ENCODE measurements at places on chromosomes 11 and 22. TPM values are rescaled to one million over a fixed set of nuclear protein-coding genes. Genes with fewer than 3 reads are reported as not detected.
A peak's percentile ranks its signal among the peaks of the same experiment; 100 is the strongest.

The OOSP3 gene
- not detected for total RNA-seq

The NECTIN1 gene
- total RNA-seq: 9.7 TPM

The CABP4 gene
- not detected for total RNA-seq

The TEX12 gene
- not detected for total RNA-seq

The SCUBE1 gene
- 0.07 TPM for total RNA-seq

The CASP5 gene
- not detected for total RNA-seq

The FGF3 gene
- not detected for total RNA-seq

DNA sequence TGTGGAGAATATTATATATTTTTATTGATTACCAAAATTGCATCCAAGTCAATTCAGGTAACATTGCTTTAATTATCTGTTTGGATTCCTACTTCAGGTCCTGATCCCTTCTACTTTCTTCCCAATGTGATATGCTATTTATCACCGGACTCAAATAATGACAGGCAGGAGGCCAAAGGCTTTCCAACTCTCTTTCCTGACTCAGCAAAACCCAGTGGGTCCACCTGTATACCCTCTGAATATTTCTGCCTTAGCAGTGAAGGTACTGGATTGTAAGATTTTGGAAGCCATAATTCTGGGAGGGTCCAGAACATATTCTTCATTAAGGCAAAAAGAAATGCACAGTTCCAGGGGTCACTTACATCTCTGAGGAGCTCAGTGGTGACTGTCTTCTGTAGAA is 260.2 kb upstream of the UBASH3B start:
- H3K27me3 ChIP-seq: no peaks in the 10 kb centered on the region
- H3K27ac ChIP-seq: no peak overlapping the region
- H3K4me3 ChIP-seq: no peak overlapping the region
- peaks cover 6% of the 10 kb centered on the region for H3K4me1 ChIP-seq

GRCh38 chr22:49717322-49717919 is 110.3 kb downstream of the BRD1 start:
- H3K4me1 ChIP-seq: no peaks in the 10 kb centered on the region
- no peak overlapping the region for H3K27ac ChIP-seq
- no peak overlapping the region for H3K4me3 ChIP-seq
- no peak for DNase-seq
- H3K36me3 ChIP-seq: no peaks in the 10 kb centered on the region

DNA sequence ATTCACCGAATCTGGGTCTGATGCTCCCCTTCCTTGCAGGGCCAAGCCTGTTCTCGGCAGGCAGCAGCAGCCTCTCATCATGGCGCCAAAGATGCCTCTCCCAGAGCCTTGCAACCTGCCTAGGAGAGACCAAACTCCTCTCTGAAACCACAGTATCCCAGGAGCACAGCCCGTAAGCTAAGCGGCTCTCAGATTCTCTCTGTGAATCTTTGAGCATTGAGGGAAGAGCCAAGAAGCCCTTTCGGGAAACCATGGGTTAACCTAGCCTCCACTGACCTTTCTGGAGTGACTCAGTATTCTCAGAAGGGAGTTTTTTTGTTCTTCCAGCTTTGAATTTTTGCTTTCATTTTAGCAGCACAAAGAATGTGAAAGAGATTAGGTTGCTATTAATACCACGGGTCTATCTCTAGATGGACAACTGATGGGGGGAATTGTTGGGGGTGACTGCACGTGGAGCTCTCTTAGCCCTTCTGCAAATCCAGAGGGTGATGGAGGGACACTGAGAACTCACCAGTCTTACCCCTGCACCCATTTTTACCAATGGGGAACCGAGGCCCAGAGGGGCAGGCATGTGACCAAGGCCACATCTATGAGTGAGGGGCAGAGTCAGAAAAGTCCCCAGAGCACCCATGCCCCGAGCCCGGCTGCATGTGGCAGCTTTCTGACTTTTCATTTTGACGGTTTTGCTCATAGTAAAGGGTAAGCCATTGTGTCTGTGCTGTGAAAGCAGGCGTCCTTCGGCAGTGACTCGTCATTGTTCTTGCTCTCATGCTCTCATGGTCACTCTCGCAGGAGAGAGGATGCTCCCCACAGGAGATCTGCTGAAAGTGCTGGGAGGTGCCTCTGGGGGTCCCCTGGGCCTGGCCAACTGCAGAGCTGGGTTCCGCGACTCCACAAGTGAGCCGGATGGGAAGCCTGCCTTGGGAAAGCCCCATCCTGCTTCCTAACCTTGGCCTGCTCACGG is 36.0 kb downstream of the IRAG1 start:
- peak overlapping the region; percentile 99 for H3K27ac ChIP-seq
- DNase-seq: no peak
- peak overlapping the region; percentile 44 for H3K4me3 ChIP-seq
- H3K27me3 ChIP-seq: no peaks in the 10 kb centered on the region

GRCh38 chr11:15977116-15977515 is 379.2 kb downstream of the SOX6 start:
- no peak overlapping the region for H3K4me3 ChIP-seq
- H3K27ac ChIP-seq: no peak overlapping the region
- H3K27me3 ChIP-seq: no peaks in the 10 kb centered on the region
- no peak for DNase-seq
- H3K4me1 ChIP-seq: no peaks in the 10 kb centered on the region

DNA sequence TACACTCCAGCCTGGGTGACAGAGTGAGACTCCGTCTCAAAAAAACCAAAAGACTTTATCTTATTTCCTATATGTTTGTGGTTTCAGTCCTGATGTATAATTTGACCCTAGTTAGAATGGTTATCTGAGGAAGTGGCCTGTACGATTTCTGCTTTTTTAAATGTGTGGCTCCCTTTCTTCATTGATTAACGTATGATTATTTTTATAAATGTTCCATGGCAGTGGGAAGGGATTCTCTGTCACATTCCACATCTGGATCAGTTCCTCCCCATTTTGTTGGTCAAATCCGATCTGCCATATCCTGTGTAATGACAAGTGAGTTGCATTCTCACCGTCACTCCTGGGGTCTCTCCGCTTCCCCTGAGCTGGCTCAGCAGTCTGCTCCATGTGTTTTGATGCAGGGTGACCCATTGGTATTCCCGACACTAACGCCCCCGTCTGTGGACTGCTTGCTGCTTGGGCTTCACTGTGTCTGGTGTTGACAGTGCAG is 20.3 kb downstream of the NEAT1 start:
- DNase-seq: no peak
- H3K27me3 ChIP-seq: no peaks in the 10 kb centered on the region
- peak overlapping the region; percentile 80 for H3K27ac ChIP-seq
- peaks cover 81% of the 10 kb centered on the region for H3K4me1 ChIP-seq
- no peak overlapping the region for H3K4me3 ChIP-seq

- no peak overlapping the region for H3K27ac ChIP-seq
- no peaks in the 10 kb centered on the region for H3K36me3 ChIP-seq
- DNase-seq: no peak
- H3K4me1 ChIP-seq: peaks cover 12% of the 10 kb centered on the region
- H3K27me3 ChIP-seq: peaks cover 58% of the 10 kb centered on the region
- H3K4me3 ChIP-seq: no peak overlapping the region
Observed at GRCh38 chr11:118081241-118081958, 4.5 kb downstream of the TMPRSS4 start.

GRCh38 chr22:20026996-20027601 is 6.2 kb downstream of the TANGO2 start:
- no peak overlapping the region for H3K4me3 ChIP-seq
- H3K27ac ChIP-seq: no peak overlapping the region
- H3K27me3 ChIP-seq: no peaks in the 10 kb centered on the region
- H3K4me1 ChIP-seq: peaks cover 8% of the 10 kb centered on the region

GRCh38 chr22:29031227-29032011 is 30.2 kb downstream of the C22orf31 start:
- no peak for DNase-seq
- H3K27ac ChIP-seq: peak overlapping the region; percentile 97
- no peaks in the 10 kb centered on the region for H3K36me3 ChIP-seq
- peaks cover 38% of the 10 kb centered on the region for H3K4me1 ChIP-seq

DNA sequence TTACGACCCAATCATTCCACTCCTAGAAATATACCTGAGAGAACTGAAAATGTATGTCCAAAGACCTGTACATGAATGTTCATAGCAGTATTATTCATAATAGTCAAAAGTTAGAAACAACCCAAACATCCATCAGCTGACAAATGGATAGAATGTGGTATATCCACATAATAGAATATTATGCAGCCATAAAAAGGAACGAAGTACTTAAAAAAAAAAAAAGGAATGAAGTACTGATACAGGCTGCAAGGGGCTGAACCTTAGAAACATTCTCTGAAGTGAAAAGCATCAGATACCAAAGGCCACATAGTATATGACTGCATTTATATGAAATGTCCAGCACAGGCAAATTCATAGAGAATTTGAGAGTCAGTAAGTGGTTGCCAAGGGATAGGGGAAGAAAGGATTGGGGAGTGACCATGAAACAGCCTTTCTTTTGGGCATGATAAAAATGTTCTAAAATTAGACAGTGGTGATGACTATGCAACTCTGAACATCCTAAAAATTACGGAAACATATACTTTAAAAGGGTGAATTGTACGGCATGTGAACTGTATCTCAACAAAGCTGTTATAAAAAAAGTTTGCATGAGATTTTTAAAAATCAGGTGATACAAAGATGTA is 1.8 kb downstream of the TPST2 start:
- peak overlapping the region; percentile 90 for H3K4me3 ChIP-seq
- peak overlapping the region; percentile 95 for H3K27ac ChIP-seq
- H3K36me3 ChIP-seq: no peaks in the 10 kb centered on the region
- no peak for DNase-seq

GRCh38 chr22:19149047-19149883 is 827 bp downstream of the GSC2 start:
- H3K27ac ChIP-seq: no peak overlapping the region
- H3K4me3 ChIP-seq: peak overlapping the region; percentile 6
- H3K27me3 ChIP-seq: peaks cover 39% of the 10 kb centered on the region
- peaks cover 8% of the 10 kb centered on the region for H3K36me3 ChIP-seq
- DNase-seq: peak; percentile 82
- peaks cover 12% of the 10 kb centered on the region for H3K4me1 ChIP-seq

DNA sequence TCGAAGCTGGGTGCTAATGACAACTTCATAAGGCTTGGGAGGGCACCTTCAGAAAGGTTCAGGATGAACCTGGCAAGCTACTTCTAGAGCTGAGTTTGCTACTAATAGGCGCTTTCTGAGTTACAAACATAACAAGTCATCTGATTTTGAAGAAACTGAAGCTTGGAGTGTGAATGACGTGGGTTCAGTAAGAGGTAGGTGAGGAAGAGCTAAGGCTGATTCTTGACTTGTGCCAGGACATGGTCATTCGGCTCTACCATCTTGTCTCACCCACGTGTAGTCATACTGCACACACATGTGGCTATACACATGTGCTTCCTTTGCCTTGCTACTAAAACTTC is 56.4 kb downstream of the SWAP70 start:
- H3K4me1 ChIP-seq: peaks cover 40% of the 10 kb centered on the region
- DNase-seq: no peak
- H3K4me3 ChIP-seq: no peak overlapping the region
- no peaks in the 10 kb centered on the region for H3K27me3 ChIP-seq
- peak overlapping the region; percentile 8 for H3K27ac ChIP-seq
- peaks cover 5% of the 10 kb centered on the region for H3K36me3 ChIP-seq

GRCh38 chr22:32548039-32548438 is 73.4 kb downstream of the FBXO7 start:
- H3K27me3 ChIP-seq: peaks cover 18% of the 10 kb centered on the region
- no peak overlapping the region for H3K27ac ChIP-seq
- H3K36me3 ChIP-seq: peaks cover 1% of the 10 kb centered on the region
- no peak for DNase-seq
- peaks cover 3% of the 10 kb centered on the region for H3K4me1 ChIP-seq
- no peak overlapping the region for H3K4me3 ChIP-seq

- no peak for DNase-seq
- H3K36me3 ChIP-seq: peaks cover 2% of the 10 kb centered on the region
- H3K4me3 ChIP-seq: peak overlapping the region; percentile 91
- no peaks in the 10 kb centered on the region for H3K27me3 ChIP-seq
Observed at GRCh38 chr22:21866833-21867527, 465 bp downstream of the MAPK1 start.

- H3K36me3 ChIP-seq: no peaks in the 10 kb centered on the region
- H3K4me3 ChIP-seq: no peak overlapping the region
- no peak for DNase-seq
- H3K4me1 ChIP-seq: peaks cover 11% of the 10 kb centered on the region
Observed at GRCh38 chr11:111572581-111572980, 29.7 kb upstream of the SIK2 start.

DNA sequence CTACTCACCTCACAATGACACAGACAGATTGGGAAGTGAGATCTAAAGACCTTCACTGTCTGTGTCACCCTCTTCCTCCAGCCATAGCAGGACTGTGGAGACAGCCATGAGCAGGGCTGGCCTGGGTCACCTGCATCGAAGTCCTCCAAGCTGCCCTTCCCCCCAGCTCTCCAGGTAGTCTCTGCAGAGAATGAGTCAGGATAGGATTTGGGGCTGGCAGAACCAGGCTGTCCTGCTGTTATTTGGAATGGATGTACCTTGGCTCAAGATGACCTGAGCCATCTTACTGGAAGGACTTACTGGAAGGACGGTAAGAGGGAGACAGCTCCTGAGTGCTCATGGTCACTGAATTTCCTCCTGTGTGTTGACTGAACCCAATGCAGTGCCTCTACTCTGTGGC is 29.2 kb downstream of the GGTLC2 start:
- no peaks in the 10 kb centered on the region for H3K4me1 ChIP-seq
- no peaks in the 10 kb centered on the region for H3K36me3 ChIP-seq
- H3K27me3 ChIP-seq: peaks cover 29% of the 10 kb centered on the region
- no peak for DNase-seq

- H3K36me3 ChIP-seq: no peaks in the 10 kb centered on the region
- H3K27ac ChIP-seq: no peak overlapping the region
- no peaks in the 10 kb centered on the region for H3K27me3 ChIP-seq
- H3K4me3 ChIP-seq: no peak overlapping the region
Observed at GRCh38 chr11:121881806-121882205, 234.2 kb downstream of the BLID start.

- no peak overlapping the region for H3K4me3 ChIP-seq
- no peak for DNase-seq
- H3K36me3 ChIP-seq: no peaks in the 10 kb centered on the region
- H3K27ac ChIP-seq: no peak overlapping the region
- no peaks in the 10 kb centered on the region for H3K4me1 ChIP-seq
Observed at GRCh38 chr11:19032990-19033389, 27.5 kb downstream of the MRGPRX2 start.

GRCh38 chr22:24391836-24392217 is 35.6 kb upstream of the ADORA2A start:
- DNase-seq: no peak
- H3K36me3 ChIP-seq: peaks cover 9% of the 10 kb centered on the region
- no peaks in the 10 kb centered on the region for H3K27me3 ChIP-seq
- H3K4me3 ChIP-seq: no peak overlapping the region

DNA sequence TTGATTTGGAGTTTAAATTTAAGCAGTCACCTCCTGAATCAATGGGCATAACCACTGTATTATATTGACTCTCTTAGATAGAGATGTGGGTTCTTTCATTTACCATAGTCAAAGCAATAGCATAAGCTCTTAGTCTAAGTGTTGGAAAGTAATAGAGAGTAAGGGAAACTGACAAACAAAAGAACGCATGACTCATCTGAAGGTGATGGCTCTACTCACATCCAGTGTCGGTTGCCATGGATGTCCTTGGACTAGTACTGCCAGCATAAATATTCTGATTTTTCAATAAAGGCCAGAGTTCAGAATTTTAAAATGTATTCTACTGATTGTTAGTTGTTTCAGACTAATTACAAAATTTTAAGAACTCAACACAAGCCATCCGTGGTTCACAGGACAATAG is 444.9 kb upstream of the DDI1 start:
- no peak overlapping the region for H3K4me3 ChIP-seq
- peaks cover 11% of the 10 kb centered on the region for H3K4me1 ChIP-seq
- DNase-seq: no peak

- no peak for DNase-seq
- no peak overlapping the region for H3K4me3 ChIP-seq
- no peak overlapping the region for H3K27ac ChIP-seq
- peaks cover 3% of the 10 kb centered on the region for H3K4me1 ChIP-seq
- H3K36me3 ChIP-seq: no peaks in the 10 kb centered on the region
- peaks cover 7% of the 10 kb centered on the region for H3K27me3 ChIP-seq
Observed at GRCh38 chr11:83819931-83820549, 533.9 kb upstream of the CCDC90B start.

All from chondrocyte (in vitro differentiated cells).